ENCODE measurements at places on chromosomes 4 and X. TPM values are rescaled to one million over a fixed set of nuclear protein-coding genes. Genes with fewer than 3 reads are reported as not detected.
A peak's percentile ranks its signal among the peaks of the same experiment; 100 is the strongest.

- ATAC-seq: no peak
Observed at GRCh38 chr4:129254526-129254925, 158.6 kb downstream of the C4orf33 start.

- ATAC-seq: no peak
Observed at GRCh38 chr4:112813790-112814189, 176.8 kb downstream of the LARP7 start.

DNA sequence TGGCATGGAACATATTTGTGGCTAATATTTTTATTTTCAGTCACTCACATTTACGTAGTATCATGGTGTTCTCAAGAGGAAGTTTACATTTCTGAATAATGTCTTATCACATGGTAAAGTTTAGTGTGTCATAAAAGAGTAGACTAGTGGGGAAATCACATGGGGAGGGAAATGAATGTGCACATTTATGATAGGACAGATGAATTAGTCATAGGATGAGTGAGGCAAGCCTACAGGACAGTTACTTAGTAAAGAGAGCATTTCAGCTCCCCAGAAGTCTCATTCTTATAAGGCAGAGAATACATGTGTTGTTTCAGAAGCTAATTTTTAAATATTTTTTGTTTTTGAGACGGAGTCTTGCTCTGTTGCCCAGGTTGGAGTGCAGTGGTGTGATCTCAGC is 6.2 kb downstream of the GK start:
- no peak for ATAC-seq

- ATAC-seq: no peak
Observed at GRCh38 chrX:52988985-52989917, 30.9 kb upstream of the FAM156A start.

- peak; percentile 35 for ATAC-seq
Observed at GRCh38 chrX:39613482-39613995, 484.2 kb downstream of the BCOR start.

- no peak for ATAC-seq
Observed at GRCh38 chrX:25006586-25007058, 9.1 kb downstream of the ARX start.

DNA sequence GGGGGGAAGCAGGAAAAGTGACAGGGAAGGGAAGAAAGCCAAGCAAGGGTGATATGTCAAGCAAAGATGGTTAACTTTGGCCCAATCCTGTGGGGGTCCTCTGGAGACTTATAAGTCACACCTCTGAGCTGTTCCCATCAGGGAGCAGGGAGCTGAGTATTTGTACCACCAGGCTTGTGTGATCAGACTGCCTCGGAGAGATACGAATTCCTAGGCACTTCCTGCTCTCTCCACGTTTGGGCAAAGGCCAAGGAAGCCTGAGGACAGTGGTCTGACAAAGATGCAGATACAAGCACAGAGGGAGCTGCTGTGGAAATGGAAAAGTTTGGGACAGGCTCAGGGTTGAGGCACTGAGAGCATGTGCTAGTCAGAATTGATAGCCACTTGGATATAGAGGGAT is 10.4 kb upstream of the PPP3CA start:
- no peak for ATAC-seq

GRCh38 chr4:185092535-185093197 is 50.4 kb upstream of the SLC25A4 start:
- no peak for ATAC-seq

- ATAC-seq: no peak
Observed at GRCh38 chrX:68699960-68700746, 52.7 kb downstream of the STARD8 start.

GRCh38 chr4:83609365-83609764 is 73.5 kb downstream of the GPAT3 start:
- no peak for ATAC-seq

- no peak for ATAC-seq
Observed at GRCh38 chr4:141645611-141646340, 9.4 kb downstream of the IL15 start.

- ATAC-seq: no peak
Observed at GRCh38 chr4:184306949-184307348, 89.3 kb upstream of the ENPP6 start.

DNA sequence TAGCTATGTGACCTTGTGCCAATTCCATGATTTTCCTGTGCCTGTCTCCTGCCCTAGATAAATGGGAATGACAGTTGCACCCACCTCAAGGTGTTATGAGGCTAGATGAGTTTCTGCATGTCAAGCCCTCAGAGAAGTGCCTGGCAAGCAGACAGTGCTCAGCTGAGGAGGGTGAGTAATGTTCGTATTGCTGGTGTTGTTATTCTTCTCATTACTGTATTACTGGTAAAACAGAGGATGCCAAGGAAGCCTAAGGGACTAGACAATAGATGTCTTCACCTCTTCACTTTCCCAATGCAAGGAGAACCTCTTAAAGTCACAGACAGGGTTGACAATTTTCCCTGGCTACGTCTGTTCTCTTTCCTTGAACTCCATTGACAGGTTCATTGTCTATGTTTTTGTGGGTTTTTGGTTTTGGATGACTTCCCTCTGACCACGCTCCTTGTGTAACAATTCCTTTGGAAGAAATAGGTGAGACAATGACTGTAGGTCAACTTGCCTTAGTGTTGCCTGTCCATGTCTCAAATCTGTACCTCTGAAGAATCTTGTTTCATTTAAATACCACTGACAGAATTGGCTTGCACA is 19.2 kb downstream of the ETDC start:
- no peak for ATAC-seq

- ATAC-seq: no peak
Observed at GRCh38 chrX:55342533-55343501, 78.1 kb upstream of the PAGE3 start.

DNA sequence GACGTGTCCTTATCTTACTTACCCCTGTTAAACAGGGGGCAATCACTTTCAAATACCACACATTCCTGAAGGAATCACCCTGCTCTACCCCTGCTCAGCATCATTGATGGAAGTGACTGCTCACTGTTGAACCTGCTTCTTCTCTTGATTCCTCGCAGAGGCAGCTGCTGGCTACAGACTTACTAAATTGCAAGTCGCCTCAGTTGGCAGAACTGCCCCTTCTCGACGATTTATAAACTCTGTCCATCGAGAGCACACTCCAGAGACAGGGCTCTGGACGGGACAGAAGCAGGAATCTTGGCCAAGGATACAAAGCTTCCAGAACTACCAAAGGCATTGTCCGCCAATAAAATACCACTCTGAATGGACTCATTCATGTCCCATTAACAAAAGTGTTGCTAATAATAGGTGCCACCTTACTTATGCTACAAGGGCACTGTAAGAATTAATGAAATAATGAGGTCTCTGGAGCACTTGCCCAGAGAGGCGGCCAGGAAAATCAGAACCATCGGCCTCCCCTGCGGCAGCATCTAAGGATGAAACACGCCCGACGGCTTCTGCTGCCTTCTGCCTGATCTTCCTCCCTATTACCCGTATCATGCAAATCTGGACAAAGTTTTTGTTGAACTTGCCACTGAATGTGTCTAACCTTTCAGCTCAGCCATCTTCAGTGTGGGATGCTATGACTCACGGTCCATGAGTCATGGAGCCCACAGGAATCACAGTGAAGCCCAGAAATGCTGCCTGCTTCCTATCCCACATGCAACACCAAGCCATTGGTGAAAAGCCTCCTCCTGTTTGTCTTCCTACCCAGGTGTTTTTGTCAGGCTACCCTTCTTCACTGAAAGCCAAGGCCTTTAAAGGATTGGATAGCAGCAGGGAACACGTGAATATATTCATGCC is 164.9 kb downstream of the MAML3 start:
- peak; percentile 91 for ATAC-seq

DNA sequence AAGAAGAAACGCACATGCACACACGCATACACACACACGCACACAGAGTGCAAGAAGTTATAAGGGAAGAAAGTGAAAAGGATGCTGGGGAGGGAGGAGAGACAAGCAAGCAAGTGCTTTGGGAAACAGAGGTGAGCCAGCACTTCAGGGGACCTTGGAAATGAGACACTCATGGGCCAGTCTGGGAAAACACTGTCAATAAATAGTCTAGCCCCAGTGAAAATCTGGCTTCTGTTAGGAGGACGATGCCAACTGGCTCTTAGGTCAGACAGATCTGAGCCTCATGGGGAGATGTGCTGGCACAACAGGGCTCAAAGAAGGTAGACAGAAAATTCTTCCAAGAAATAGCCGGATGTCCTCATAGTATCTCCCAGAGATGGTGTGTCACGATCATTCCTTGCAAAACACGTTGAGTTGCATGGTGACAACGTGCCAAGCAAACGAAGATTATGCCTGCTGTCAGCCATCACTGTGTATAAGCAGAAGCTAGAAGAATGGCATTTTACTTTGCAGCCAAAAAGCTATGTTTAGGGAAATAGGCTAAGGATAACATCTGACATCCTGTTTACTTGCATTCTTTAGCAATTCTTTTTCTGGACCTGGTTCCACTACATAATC is 557 bp upstream of the ARHGEF6 start:
- ATAC-seq: peak; percentile 41

DNA sequence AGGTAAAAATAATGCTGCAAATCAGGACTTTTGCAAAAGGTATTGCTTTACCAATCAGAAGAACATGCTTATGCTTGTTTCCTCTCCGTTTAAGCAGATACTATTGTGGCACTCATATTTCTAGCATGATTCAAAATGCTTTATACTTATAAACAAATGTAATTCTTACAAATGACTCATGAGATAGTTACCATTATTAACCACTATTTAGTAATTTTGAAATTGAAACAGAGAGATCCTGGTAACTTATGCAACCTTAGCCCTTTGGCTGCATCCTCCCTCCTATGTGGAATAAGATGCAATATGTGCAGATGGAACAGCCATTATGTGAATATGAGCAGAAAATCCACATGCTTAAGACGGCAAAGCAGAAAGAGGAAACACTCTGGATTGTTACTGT is 164.7 kb downstream of the PCDH18 start:
- peak; percentile 44 for ATAC-seq

Gene LRP2BP
- total RNA-seq: 0.81 TPM

Gene CDK16
- total RNA-seq: 62.3 TPM

Gene CLCN4
- total RNA-seq: 0.16 TPM

Gene PRRG1
- total RNA-seq: 5.6 TPM
